ENCODE measurements at places on chromosomes 3 and 15.

- DNase-seq, result peak; percentile 59
Measured at GRCh38 chr15:31440754-31441311, 114.2 kb downstream of the KLF13 start.

GRCh38 chr15:39746176-39746575, 36.5 kb downstream of the FSIP1 start:
- DNase-seq, result no peak

- no peak for DNase-seq
Measured at GRCh38 chr3:193641440-193641775, 48.4 kb downstream of the OPA1 start.

GRCh38 chr3:68957895-68958294, 25.5 kb upstream of the TAFA4 start:
- no peak for DNase-seq

- peak; percentile 67 for DNase-seq
Measured at GRCh38 chr15:100111125-100112060, 230.4 kb downstream of the ADAMTS17 start.

DNA sequence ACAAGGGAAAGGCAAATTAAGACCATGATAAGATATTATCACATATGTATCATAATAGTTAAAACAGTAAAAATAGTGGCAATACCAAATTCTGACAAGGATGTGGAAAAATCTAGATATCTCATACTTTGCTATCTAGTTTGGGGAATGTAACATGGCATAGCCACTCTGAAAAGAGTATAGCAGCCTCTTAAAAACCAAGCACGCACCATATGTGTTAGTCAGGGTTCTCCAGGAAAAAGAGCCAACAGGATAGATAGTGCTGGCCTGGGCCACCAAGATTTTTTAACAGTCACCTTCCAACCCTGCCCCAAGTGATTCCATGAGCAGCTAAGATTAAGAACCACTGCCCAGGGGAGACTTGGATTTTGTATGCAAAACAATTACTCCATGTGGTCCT, 48.5 kb upstream of the XCR1 start:
- DNase-seq, result no peak

DNA sequence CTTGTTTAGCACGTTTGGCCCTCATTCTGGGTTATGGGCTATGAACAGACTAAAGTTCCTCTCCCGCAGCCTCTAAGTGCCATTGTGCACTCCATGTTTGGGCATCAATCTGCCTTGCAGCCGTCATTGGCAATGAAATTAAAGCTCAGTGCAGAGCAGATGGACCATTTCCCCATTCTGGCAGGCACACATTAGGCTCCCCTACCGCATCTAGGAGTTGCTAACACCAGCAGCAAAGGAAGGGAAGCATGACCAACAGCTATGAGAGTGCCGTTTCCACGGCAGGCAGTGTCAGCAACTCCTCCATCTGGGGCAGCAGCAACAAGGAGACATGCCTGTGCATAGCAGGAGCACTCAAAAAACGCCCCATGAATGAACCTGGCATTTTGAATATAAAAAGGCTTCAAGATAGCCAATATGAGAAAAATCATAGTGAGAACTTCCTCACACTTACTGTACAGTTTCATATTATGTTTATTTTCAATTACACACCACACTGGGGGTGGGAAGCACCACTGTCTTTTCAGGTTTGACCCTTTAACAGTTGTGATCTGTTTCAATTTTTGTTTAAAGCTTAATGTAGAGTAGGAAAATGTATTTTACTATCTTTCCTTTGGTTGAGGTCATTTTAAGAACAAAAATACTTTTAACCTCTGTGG, 218.7 kb downstream of the KCNMB2 start:
- no peak for DNase-seq

GRCh38 chr3:100440895-100441294, 39.6 kb downstream of the LNP1 start:
- DNase-seq, result no peak

DNA sequence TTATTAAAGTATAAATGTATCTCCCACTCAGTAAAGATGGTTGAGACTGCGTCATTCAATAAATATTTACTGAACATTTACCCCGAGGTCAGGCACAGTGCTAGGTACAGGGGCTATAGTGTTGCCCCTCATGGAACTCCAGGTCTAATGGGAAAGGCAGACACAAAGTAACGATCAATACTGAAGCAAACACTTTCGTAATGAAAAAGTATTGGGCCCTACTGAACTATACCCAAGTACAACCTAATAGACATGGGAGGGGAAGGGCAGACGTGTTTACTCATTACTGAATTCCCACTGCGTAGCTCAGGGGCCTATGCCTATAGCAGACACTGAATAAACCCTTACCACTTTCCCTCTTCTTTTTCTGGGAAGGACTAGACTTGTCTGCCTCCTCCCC, 56.9 kb downstream of the KLHL6 start:
- no peak for DNase-seq

GRCh38 chr3:139217633-139218032, 126.2 kb upstream of the MRPS22 start:
- no peak for DNase-seq

DNA sequence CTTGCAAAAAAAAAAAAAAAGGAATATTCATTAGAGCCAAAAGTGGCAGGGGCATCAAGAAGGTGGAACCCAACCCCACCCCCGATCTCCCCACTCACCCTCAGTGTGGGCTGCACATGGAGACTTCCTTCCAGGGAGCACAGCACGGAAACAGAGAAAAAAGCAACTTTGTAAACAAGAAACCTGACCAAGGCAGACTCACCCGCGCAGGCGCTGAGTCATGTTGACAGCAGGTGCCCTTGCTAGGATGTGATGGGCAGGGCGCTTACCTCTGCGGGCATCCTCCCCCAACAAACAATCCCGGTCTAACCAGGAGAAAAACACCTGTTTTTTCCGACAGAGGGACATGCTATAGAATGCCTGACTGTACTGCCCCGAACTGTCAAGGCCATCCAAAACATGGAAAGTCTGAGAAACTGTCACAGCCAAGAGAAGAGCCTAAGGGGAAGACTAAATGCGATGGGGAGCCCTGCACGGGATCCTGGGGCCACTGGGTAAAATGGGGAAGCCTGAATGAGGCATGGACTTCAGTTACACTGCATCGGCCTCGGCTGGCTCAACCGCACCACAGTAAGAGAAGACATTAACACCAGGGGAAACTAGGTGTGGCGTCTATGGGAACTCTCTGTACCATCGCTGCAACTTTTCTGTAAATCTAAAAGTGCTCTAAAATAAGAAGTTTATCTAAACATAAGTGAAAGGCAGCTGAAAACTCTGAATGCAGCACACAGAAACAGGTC, 66.7 kb upstream of the GATA2 start:
- DNase-seq, result no peak

GRCh38 chr3:149509526-149509925, 35.0 kb downstream of the TM4SF4 start:
- no peak for DNase-seq

- peak; percentile 35 for DNase-seq
Measured at GRCh38 chr3:38001456-38002081, 11.0 kb downstream of the VILL start.

DNA sequence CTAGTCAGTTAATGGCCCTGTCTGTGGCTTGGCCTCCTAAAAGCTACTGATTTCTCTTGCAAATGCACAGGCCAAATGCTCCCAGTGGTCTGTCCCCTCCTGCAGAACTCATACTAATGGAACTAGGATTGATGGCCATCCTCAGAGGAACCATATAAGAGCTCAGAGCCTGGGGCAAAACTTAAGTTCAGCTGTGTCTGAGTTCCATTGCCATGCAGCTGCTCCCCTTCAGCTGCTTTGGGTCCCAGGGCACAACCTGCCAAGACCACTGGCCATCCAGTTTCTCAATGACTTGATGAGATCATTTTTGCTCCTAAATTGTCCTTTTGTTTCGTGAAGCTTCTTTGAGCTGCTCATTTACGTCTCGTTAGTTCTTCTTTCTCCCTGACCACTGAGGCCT, 529.5 kb upstream of the TBL1XR1 start:
- no peak for DNase-seq

DNA sequence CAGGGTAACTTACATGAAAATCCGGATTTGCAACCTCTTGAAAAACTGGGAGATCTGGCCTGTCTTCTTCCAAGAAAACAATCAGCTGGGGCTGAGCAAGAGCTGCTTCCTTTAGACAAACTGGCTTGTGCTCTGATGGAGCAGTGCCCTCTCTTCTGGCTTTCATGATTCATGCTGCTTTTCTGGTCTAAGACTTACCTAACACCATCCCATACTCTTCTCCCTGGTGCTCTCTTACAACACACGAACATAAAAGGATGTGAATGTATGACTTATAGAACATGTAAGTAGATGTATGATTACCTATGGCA, 9.9 kb downstream of the TJP1 start:
- DNase-seq, result no peak

DNA sequence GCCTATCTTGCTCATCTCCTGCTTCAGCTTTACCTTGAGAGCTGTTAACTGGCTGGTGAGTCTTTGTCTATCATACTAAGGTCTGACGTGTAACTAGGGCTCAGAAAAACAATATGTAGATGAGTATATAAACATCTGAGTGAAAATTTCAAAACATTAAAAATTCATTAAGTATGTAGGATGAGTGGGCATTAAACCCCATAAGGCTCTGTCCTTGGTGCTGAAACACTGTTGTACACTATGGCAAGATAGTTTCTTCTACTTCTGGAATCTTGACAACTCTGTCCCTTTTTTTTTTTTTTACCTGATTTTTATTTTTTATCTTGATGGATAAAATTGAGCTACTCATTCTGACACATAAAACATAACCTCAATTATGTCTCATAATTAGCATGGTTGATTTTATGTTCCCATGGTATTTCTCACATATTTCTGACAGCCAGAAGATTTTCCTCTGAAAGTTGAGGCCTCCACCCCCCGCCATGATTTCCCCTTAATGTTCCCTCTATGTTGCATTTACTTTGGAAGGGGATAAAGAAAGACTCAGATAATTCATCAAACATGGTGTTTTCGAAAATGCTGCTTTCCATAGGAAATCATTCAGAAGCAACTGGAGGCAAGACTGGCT, 54.3 kb downstream of the DGKG start:
- peak; percentile 26 for DNase-seq

- DNase-seq, result no peak
Measured at GRCh38 chr3:127413318-127413673, 125.5 kb upstream of the PRR20G start.

- DNase-seq, result no peak
Measured at GRCh38 chr3:133464573-133464972, 64.7 kb downstream of the BFSP2 start.

- no peak for DNase-seq
Measured at GRCh38 chr3:22453906-22454535, 703.0 kb upstream of the ZNF385D start.

DNA sequence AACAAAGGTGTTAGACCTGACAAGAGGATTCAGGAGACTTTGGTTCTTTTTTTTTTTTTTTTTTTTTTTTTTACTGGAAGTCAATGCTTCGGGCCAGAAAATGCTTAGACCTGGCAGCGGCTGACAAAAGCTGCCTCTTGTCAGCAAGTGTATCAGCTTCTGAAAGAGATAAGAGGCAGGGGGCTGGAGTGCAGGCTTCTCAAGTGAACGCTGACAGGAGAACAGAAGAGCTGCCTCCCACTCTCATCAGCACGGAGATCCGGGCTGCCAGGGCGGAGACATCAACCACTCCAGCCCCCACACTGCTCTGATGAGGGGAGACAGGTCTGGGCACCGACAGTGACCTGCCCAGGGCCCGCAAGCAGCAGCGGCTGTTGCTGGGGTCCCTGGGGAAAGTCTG, 9.4 kb upstream of the SCN5A start:
- DNase-seq, result no peak

GRCh38 chr3:133490468-133491351, 82.8 kb upstream of the CDV3 start:
- no peak for DNase-seq

DNA sequence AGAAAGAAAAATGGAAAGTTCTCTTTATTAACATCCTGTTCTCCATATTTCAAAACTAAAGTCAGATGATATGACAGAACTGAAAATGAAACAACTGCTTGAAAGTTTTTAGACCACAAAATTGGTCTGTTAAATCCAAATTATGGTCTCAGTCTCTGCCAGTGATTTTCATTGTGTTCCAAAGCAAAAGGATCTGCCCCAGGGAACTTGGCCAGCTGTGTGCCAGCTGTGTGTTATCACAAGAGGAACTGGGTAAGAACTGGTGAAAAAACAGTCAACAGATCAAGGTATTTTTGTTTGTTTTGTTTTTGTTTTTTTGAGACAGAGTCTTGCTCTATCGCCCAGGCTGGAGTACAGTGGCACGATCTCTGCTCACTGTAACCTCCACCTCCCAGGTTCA, 323.3 kb downstream of the CTNNB1 start:
- DNase-seq, result peak; percentile 42

DNA sequence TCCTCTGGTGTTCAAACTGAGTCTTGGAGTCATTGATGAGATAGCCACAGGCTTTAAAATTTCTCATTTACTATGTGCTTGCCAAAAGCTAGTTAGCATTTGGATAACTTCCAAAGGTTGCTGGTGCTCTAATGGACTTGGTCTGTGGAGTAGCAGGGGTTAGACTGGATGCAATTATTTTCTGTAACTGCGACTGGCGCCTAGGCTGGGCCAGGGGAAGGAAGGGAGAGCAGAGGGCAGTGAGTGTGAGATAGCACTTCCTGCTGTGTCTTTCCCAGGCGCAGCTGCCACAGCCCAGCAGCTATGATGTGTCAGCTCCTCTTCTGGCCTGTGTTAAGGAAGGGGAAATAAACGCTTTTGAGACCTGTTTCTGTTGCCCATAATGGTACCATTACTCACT, 98.6 kb downstream of the MYRIP start:
- DNase-seq, result peak; percentile 19

DNA sequence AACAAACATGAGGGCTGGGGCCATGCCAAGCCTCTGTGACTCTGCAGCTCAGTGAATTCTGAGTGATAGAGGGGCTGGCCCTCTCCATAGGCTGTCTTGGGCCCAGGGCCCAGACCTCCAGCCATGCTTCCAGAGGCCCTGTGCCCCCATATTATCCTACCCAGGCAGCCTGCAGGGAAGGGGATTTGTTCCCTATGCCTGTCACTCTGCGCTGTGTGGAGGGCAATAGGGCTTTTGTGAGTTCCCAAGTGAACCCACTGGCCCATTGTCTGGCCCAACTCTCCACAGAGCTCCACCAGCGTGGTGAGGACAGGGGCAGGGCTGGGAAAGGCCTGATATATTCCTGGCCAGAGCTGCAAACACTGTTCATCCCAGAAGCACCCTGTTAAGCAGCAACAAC, 113.2 kb downstream of the EPHB1 start:
- no peak for DNase-seq

DNA sequence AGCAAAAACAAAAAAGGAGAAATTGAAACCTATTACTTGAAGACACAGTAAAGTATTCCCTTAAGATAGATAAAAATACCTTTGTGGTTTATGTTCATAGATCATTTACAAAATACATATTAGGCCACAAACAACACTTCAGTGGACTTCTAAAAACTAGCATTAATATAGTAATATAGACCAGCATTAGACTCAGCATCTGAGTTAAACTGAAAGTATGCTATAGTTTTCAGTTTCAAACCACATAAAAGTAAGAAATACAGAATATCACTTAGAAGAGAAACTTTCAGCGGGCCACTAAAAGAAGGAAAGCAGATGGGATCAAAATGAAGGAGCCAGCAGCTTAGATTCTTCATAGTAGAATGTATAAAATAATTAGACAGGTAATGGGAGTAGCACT, 86.6 kb downstream of the MSL2 start:
- DNase-seq, result no peak

GRCh38 chr3:50258979-50259378, 10.0 kb upstream of the SEMA3B start:
- no peak for DNase-seq

All from right hindlimb (tissue), 1 donor.